Spinal cord (tissue), 10 donors: ENCODE measurements at places on chromosomes 12 and 14.

GRCh38 chr14:59282378-59282765, 93.9 kb downstream of the DAAM1 start:
- DNase-seq: no peak

- DNase-seq: no peak
These were observed 31.1 kb upstream of the GPR132 start for GRCh38 chr14:105096206-105096875.

DNA sequence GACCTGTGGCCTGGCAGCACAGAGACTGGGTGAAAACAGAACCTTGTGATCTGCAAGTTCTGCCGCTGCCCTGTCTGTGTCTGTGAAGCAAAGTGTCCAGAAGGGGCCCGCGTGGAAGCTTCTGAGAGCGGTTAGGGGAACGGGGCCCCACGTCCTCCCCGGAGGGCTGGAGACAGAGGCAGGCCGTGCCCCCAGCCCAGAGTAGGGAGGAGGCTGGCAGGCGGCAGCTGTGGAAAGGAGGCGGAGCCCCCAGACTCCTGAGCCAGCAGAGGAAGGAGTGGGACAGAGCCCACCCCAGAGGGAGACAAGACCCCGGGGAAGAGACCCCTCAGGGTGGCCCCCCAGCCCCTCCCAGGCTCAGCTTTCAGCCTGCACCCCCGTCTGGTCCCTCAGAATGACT, 49.0 kb downstream of the GALNT9 start:
- no peak for DNase-seq

- DNase-seq: no peak
These were observed at the start of gene SELPLG for GRCh38 chr12:108633534-108634248. Gene SELPLG (minus strand): TSS chr12:108633894. CDS start chr12:108624307, 9,587 bp downstream.

- DNase-seq: no peak
These were observed 318.5 kb downstream of the BCAT1 start for GRCh38 chr12:24630446-24630845.

GRCh38 chr12:41189395-41190251, 1.5 kb downstream of the PDZRN4 start:
- DNase-seq: peak; percentile 55

DNA sequence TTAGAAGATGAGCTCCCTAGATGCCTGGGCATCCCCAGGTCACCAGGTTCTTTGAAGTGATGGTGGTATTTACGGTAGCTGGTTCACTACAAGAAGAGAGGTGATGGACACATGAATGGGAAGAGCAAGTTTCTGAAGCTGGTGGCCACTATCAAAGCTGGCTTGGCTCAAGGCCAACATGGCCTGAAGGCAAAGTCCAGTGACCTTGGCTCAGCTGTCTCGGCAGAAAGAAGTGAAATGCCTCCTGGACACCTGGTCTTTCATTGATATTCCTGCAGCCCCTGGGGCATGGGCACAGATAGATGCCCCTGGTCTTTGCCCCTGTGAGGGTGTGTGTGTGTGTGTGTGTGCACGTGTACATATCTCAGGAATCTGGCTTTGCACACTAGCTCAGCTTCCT, 441.8 kb upstream of the TMPO start:
- no peak for DNase-seq

DNA sequence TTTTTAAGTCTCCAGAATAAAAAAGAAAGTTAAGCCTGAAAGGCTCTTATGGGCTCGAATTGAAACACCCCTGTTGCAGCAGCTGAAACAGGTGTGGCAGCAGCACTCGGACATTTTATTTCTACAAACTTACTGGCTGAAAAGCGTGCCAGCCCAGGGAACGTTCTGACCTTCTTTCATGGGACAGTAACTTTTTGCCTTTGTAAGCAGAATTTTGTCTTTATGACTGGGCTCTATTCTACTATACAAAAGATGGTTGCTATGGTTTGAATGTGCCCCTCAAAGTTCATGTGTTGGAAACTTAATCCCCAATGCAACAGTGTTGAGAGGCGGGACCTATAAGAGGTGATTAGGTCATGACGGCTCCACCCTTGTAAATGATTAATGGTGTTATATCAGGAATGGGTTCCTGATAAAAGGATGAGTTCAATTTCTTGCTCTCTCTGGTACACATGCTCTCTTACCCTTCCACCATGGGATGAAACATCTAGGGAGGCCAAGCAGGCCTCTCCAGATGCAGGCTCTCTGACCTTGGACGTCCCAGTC, 52.7 kb downstream of the PELI2 start:
- no peak for DNase-seq

DNA sequence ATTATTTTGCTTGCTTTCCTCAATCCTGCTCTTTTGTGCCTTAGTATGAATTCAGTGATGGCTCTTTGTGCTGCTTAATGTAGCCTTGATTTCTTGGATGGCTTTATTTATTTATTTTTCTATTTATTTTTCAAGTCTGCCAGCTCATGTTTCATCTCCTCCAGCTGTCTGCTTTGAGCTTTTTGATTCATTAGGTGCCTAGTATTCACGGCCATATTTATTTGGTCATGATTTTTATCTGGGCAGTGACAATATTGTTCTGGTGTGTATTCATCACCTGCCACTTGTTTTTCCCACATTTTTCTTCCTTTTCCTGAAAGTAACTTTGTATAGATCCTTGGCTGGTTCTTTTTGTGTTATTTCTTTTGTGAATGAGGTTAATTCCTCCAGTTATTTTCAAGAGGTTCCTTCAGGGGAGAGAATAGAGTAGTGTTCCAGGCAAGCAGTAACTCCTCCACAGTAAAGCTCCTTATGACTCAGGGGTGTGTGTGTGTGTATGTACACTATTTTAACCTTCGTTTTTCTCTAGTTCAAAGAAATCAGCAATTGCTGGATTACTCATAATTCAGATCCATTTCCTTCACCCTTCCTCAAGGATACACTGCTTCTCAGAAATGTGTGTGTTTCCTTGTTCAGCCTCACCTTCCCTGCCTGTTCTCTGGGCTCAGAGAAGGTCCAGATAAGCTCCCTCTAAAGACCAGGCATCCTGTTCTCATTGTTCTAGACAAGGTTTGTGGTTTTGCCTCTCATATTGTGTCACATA, 51.6 kb upstream of the PMCH start:
- DNase-seq: no peak

DNA sequence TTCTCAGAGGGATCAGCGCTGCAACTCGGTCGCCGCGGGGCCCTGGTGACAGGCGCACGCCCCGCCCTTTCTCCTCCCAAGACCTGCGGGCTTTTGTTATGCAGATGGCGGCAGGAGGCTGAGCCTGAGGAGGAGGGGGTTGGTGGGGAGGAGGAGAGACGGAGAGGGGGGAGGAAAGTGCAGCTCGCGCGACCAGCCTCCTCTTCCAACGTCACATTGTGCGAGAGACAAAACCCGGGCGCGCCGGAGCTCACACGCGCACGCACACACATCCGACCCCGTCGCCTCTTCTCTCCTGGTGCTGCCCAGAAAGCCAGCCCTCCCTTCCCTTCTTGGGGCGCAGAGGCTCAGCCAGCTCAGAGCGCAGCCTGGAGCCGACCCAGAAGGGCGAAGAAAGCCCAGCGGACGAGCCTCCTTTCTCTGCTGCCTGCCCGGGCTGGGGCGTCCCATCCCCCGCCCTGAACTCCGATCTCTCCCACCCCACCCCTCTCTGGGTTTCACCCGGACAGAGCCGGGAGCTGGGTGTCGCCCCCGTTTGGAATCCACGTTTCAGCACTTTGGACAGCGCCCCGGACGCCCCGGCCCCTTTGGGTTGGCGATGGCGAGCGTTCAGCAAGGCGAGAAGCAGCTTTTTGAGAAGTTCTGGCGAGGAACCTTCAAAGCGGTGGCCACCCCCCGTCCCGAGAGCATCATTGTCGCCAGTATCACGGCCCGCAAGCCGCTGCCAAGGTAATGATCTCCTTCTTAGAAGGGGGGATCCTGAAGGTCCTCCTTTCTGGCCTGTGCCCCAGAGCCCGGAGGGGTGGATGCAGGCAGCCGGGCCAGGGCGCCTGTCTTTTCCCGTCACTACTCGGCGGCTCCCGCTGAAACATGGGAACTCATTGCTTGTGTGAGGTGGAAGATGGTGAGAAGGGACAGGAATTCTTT, at the start of gene SRRM4:
SRRM4 (plus strand) TSS at position 257 of the 927 bp plus-strand sequence; CDS start at position 599, 342 bp downstream.
- DNase-seq: no peak

GRCh38 chr12:100901266-100901665, 106.7 kb downstream of the ANO4 start:
- no peak for DNase-seq

DNA sequence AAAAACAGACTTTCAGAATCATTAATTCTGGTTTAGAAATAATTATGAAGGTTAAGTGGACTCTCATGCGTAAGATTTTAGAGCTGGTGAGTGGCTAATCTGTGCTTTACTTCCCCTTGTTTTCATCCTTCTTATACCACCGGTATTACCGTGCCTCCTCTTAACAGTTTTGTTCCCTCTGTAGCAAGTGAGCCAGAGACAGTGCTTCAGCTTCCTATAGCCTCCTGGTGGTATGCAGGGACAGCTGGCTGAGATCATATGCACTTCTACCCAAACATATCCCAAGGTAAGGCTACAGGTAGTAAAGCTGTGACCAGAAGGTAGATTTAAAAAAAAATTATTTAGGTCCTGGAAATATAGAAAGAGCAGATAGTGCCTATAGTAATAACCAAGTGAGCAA, 55.2 kb downstream of the PDE3A start:
- DNase-seq: no peak

DNA sequence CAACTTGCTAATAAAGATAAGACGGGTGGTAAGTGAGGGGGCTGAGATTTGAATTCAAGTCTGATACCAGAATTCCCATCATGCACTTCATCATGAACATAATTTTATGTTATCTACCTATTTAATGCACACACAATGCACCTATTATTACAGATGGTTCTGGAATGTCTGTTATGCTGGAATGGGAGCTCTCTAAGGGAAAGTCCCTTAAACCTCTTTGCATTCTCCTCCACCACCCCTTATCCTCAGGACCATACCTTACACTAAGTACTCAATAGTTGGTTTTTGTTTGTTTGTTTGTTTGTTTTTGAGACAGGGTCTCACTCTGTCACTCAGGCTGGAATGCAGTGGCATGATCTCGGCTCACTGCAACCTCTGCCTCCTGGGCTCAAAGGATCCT, 7.0 kb upstream of the MSI1 start:
- DNase-seq: no peak

GRCh38 chr14:97271451-97271960, 474.3 kb downstream of the VRK1 start:
- DNase-seq: no peak

DNA sequence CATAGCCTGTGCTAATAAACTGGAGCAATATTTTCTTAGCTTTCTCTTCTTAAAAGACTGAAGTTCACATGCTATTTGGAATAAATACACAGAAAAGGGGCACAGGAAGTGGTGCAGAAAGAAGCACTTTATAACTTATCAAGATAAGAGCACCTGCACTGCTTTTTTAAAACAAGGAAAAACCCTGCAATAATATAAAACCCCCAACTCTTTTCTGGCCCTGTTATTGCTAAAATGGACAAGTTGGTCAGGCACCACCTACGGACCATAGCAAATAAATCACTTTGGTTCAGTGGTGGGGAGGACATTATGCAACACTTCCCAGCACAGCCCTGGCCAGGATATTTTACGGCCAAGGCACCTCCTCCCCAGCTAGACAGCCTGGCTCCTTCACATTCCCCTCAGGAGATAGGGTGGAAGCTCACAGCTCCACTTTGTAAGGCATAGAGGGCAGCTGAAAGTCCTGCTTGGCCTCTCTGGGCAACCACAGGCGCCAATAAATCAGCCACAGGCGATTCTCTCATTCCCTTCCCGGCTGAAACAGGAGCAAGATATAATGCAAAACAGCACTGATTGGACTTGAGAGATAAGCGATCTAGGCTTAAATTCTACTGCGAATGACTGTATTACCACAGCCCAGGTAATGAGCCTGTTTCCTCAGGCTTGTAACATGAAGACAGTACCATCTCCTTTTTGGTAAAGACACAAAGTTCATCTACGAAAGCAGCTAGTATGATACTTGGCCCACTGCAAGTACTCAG, 2.0 kb downstream of the ZBTB25 start:
- no peak for DNase-seq

- DNase-seq: peak; percentile 72
These were observed 19.5 kb downstream of the PTGDR start for GRCh38 chr14:52286661-52287649.

- no peak for DNase-seq
These were observed 159.2 kb downstream of the PAWR start for GRCh38 chr12:79531518-79531917.

DNA sequence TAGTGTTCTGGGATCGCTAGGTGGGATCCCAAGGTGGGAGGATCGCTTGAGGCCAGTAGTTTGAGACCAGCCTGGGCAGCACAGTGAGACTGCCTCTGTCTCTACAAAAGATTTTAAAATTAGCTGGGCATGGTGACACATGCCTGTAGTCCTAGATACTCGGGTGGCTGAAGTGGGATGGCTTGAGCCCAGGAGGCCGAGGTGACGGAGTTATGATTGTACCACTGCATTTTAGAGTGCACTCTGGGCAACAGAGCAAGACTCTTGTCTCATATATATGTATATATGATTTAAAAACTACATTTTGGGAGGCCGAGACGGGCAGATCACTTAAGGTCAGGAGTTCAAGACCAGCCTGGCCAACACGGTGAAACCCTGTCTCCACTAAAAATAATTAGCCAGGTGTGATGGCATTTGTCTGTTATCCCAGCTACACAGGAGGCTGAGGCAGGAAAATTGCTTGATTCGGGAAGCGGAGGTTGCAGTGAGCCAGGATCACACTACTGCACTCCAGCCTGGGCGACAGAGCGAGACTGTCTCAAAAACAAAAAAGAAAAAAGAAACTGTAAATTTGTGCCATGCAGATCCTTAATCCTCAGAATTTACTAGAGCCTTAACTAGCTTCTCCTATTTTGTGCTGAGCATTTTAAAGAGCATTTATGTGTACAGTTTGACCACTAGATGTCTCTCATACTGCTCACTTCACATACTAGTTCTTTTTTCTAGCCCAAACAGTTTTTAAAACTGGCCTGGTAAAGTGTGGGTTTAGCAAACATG, 114.8 kb downstream of the MON2 start:
- DNase-seq: no peak

- DNase-seq: no peak
These were observed 1382.1 kb downstream of the AACS start for GRCh38 chr12:126447346-126447745.

- DNase-seq: no peak
These were observed 234.8 kb upstream of the FKBP4 start for GRCh38 chr12:2559931-2560330.

DNA sequence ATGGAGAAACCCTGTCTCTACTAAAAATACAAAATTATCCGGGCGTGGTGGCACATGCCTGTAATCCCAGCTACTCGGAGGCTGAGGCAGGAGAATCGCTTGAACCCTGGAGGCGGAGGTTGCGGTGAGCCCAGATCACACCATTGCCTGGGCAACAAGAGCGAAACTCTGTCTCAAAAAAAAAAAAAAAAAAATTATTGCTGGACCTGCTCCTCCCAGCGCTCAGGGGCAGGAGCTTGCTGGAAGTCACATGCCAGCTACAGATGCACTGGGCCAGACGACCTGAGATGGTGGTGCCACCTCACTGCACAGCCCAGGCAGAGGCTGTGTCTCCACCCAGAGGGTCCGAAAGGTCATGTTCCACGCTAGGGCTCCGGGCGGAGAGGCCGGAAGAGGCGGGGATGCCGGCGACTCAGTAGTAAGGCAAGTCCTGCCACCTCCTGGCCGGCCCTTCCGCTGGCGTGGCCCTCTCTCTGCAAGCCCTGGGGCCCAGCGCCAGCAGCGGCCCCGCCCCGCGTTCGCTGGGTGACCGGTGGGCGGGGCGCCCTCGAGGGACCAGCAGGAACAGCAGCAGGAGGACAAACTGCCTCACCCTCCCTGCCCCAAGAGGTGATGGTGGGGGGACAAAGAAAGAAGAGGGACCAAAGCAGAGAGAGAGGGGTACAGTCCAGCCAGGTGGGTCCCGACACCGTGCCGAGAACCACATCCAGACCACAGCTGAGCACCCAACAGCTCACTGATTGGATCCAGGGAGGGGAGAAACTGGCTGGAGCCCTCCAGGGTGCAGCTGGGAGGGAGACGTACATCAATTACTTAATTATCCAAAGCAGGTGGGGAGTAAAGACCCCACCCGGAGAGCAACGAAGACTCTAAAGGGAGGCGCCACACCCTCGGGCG, 3.6 kb upstream of the RHOF start:
- peak; percentile 87 for DNase-seq
